ENCODE measurements at places on chromosomes 3 and 15.

DNA sequence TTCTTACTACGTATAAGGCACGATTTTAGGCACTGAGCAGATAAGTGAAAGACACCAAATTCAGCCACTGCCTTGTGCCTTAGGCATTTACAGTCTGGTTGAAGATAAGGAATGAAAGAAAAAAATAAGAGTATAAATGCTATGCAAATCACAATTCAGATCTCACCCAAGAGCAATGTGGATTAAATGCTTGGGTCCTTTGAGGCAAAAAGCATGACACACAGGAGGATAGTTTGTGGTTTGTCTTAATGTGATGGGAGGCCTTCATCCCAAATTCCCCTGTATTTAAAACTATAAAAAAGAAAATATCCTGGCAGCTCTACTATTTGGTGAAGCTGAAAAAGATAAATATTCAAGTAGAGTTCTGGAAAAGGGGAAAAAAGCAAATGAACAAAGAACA, 79.8 kb downstream of the TGFBR2 start:
- DNase-seq = no peak

- DNase-seq = no peak
Observed at GRCh38 chr3:134993011-134993410, 198.0 kb downstream of the EPHB1 start.

DNA sequence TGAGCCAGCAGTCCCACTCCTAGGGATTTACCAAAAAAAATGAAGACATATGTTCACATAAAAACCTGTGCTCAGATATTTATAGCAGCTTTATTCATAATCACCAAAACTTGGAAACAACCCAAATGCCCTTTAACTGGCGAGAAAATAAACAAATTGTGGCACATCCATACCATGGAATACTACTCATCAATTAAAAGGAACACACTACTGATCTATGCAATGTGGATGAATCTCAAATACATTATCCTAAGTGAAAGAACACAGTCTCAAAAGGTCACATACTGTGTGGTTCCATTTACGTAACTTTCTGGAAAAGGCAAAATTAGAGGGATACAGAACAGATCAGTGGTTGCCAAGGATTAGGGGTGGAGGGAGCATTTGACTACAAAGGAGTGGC, 394.5 kb downstream of the SHQ1 start:
- DNase-seq = no peak

DNA sequence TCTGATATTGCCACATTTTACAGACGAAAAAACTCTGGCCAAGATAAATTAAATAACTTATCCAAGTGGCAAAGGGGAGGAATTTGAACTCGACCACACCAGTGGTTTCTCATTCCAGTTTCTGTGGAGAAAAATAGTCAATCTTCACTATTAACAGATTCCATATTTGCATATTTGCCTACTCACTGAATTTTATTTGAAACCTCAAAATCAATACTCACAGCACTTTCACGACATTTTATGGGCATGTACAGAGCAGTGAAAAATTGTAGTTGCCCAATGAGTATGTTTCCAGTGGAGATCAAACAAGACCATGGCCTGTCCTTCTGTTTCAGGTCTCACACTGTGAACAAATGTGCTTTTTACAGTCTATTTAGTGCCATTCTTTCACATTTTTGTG, 374.3 kb downstream of the MAGI1 start:
- no peak for DNase-seq

DNA sequence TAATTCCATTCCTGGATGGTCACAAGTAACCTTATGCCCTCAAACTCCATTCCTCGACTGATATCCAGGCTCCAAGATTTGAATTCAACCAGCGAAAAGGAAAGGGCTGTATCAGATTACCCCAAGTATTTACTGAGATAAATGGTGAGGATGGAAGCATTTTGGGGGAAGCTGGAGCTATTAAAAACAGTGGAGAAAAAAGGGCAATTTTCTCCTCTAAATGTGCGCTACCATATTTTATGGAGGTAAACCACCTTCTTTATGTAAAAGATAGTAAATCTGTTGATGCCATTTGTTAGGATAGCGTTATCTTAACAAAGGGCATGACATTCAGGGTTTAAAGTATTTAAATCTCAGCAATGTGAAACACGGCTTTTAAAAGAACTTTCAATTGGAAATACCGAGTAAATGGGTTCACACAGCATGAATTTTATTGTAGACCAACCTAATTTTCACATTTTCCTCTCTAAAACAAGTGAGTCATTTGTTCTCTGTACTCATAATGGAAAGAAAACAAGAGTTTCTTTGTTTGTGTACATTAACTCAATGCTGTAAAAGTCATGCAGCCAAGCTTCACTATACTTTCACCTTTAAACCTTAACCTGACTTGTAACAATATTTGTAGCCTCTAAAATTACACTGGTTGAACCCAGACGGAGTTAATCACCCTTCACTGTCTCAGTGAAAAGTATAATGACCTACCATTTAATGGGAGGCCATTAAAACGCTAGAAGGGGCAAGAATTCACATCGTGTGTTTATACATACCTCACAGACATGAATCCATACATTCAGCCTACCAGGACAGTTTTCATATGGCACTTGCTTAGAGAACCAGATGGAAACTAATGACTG, 773.4 kb downstream of the ROBO1 start:
- DNase-seq = no peak

DNA sequence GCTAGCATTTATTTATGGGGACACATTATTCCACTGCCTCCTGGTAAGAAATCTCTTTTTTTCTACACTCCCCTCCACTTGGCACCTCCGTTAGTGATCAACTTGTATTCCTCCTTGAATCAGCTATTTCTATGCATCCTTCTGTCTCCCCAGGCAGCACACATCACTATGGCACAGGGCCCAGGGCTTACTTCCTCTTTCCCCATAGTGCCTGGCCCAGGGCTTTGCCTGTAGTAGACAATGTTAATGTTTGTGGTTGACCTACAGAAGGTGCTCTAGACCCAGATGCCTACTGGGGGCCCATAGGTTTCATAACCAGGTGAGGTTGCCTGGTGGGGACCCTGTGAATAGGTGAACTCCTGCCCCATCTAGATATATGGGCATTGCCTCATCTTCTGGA, 44.9 kb downstream of the EPHB1 start:
- DNase-seq = no peak

GRCh38 chr3:132209855-132210254, 107.4 kb upstream of the ACP3 start:
- DNase-seq = no peak

GRCh38 chr3:57557085-57557537, 1.0 kb downstream of the PDE12 start:
- peak; percentile 51 for DNase-seq

DNA sequence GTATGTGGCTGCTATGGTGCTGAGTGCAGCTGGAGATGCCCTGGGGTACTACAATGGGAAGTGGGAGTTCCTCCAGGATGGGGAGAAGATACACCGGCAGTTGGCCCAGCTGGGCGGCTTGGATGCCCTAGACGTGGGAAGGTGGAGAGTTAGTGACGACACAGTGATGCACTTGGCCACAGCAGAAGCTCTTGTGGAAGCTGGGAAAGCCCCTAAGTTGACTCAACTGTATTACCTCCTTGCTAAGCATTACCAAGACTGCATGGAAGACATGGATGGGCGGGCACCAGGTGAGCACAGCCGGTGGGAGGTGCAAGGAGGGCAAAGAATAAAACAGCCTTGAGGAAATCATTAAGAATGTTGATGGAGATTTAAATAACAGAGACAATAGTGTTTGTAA, 2.9 kb downstream of the ADPRH start:
- peak; percentile 54 for DNase-seq

- no peak for DNase-seq
Observed at GRCh38 chr3:141812084-141812483, 48.9 kb downstream of the GRK7 start.

DNA sequence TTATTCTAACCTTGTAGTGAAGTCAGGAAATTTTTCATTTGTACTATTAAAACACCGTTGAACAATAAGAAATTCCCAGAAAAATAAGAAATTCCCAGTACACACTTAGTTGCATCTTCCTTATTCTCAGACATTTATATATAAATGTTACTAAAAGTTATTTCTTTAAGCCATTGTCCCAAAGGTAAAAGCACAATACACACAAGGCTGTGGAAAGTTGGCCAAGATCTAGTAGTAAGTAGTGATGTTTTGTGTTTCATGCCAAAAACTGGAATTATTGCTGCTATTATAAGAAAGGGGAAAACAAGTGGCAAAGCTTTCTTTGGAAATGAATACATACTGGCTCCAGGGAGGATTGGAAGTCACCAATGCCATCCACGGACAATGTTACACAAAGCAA, 802.5 kb upstream of the DPPA4 start:
- no peak for DNase-seq

DNA sequence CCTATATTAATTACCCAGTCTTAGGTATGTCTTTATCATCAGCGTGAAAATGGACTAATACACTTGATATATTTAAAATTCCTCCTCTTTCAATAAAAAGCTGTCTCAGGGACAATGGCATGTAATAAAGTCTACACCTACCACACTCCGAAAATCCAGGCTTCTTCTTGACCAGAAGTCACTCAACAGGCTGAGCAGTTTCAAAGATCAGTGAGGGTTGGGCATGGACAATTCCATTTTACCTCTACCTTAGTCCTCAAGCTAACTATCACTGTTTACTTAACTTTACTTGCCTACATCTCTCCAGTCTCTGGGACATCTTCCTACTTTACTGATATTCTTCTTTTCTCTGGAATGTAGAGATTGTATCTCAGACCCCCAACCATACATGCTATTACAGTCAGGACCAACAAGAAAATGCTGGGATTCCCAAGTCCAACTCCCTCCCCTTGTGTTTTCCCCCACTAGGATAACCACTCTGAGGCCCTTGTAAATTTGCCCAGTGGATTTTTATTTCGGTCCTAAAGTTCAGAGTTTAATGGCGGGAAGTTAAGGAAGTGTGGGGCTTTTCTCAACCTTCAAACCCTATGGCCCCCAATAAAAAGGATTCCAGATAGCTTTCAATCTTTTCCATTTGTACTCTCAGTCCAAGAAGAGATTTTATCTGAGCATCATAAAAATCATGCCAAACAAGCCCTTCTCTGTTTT, 137.1 kb upstream of the TSC22D2 start:
- DNase-seq = no peak

GRCh38 chr15:100261302-100262240, 80.2 kb downstream of the ADAMTS17 start:
- DNase-seq = no peak

GRCh38 chr3:77467702-77468625, 428.1 kb downstream of the ROBO2 start:
- DNase-seq = no peak

DNA sequence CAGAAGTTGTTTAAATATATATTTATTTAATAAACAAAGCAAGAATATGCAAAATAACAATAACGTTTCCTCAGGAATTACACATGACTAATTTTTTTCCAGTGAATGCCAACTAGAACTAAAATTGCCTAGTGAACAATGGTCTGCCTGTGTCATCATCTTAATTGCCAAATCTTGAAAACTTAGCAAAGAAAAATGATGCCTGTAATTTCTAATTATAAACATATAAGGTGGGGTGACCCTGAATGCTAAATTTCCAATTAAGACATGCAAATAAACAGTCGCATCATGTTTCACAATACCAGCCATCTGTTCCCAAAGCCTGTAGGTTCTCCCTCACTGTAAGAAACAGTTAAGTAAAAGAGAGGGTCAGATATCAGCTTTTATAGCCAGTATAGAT, 67.6 kb upstream of the PLCL2 start:
- no peak for DNase-seq

DNA sequence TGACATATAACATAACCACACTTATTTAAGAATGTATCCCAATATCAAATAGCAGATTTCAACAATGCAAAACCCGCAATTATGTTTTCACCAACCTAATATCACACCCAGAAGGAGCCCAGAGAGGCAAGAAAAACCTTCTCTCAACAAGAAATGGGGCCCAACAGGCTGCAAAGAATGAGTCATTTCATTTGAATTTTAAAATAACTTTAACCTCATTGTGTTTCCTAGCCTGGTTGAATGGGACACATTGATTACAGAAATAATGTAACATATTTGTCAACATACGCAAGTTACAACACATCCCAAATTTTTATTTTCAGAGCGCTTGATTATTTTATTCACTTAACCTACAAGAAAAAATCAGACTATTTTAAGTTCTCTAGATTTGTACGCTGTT, 365.1 kb upstream of the SLCO3A1 start:
- DNase-seq = no peak

GRCh38 chr15:66941108-66941711, 124.2 kb upstream of the SMAD3 start:
- DNase-seq = no peak

GRCh38 chr15:86300390-86301125, 220.9 kb downstream of the AGBL1 start:
- no peak for DNase-seq

DNA sequence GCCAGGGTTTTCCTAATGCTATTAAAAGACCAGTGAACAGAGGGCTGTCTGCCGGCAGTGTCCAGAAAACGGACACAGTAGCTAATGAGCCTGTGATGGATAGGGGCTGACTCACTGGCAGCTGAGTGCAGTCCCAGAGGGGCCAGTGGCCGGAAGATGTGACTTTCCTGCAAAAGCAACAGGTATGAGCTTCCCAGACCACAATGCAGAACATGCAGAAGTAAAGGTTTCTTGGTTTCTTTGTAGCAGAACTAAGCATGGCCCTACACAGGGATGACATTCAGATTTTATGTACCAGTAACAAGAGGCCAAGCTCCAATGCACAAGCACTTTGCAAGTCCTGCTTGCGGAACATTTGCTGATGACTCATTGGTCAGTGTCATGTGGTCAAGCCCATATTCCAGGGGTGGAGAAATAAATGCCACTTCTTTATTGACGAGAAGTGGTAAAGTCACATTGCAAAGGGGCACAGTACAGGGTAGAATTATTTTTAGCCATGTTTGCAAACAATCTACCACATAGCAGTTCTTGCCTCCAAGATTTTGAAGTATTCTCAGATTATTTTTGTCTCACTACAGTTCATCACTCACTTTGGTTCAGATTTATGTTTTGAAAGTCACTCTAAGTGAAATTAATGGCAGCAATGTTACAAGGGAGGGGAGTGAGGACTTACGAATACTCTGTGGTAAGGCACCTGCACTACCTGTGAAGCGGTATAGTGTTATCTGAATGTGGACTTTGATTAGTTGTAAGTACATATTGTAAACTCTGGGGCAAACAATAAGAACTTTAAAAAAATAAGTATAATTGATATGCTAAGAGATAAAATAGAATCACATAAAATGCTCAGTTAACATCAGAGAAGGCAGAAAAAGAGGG, 263.3 kb downstream of the ABHD5 start:
- DNase-seq = no peak

GRCh38 chr3:147733217-147733616, 324.1 kb downstream of the ZIC1 start:
- DNase-seq = no peak

DNA sequence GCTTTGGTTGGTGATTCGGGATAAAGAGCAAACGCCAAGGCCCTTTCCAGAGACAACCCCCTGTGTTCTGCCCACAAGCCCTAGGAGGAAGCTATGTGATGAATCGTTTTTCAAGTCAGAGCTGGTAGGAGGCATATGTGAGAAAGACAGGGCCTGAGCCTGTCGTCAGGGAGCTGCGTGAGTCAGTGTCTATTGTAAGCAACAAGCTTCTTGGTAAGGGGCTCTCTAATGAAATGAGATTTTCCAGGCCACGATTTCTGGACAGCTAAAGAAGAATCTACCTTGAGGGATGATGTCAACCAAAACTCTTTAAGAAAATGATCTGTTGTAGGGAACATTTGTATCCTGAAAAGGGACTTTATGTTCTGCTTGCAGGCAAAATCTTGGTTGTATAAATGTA, 318.9 kb upstream of the IL12A start:
- DNase-seq = no peak

GRCh38 chr15:76904461-76905012, 603 bp downstream of the SCAPER start:
- peak; percentile 23 for DNase-seq

- no peak for DNase-seq
Observed at GRCh38 chr15:78146425-78147154, 2.6 kb upstream of the IDH3A start.

Data from activated T-cell treated with anti-CD3 and anti-CD28 coated beads, Interleukin-2, amount 50 U/mL, for 72 hours (primary cell).